ENCODE measurements at places on chromosomes 4 and X. TPM values are rescaled to one million over a fixed set of nuclear protein-coding genes. Genes with fewer than 3 reads are reported as not detected.
A peak's percentile ranks its signal among the peaks of the same experiment; 100 is the strongest.

- H3K4me3 ChIP-seq: no peak overlapping the region
- no peak for DNase-seq
- H3K36me3 ChIP-seq: no peaks in the 10 kb centered on the region
Observed at GRCh38 chr4:83022724-83023450, 12.1 kb upstream of the COPS4 start.

DNA sequence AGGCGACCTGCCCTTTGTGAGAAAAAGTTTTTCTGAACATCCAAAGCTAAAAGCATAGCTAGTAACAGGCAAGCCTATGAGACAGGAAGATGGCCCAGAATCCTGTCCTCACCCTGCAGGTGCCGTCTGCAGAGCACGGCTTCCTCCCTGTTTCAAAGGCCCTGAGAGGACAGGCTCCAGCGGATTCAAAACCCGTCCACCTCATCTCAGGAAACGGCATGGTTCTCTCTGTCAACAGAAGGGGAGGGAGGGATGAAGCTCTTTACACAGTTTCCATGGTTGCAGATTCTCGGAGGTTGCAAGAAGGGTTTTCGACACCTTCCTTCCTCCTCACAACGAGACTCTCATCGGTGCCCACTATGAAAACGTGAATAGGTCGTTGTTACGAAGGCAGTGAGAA, 8.3 kb downstream of the PPP2R3B start:
- DNase-seq: peak; percentile 51
- H3K27me3 ChIP-seq: peaks cover 16% of the 10 kb centered on the region
- no peaks in the 10 kb centered on the region for H3K36me3 ChIP-seq
- peaks cover 27% of the 10 kb centered on the region for H3K4me1 ChIP-seq

GRCh38 chr4:54213761-54214160, 15.3 kb upstream of the PDGFRA start:
- H3K4me1 ChIP-seq: peaks cover 3% of the 10 kb centered on the region
- peaks cover 25% of the 10 kb centered on the region for H3K27me3 ChIP-seq
- H3K27ac ChIP-seq: no peak overlapping the region
- no peak for DNase-seq

DNA sequence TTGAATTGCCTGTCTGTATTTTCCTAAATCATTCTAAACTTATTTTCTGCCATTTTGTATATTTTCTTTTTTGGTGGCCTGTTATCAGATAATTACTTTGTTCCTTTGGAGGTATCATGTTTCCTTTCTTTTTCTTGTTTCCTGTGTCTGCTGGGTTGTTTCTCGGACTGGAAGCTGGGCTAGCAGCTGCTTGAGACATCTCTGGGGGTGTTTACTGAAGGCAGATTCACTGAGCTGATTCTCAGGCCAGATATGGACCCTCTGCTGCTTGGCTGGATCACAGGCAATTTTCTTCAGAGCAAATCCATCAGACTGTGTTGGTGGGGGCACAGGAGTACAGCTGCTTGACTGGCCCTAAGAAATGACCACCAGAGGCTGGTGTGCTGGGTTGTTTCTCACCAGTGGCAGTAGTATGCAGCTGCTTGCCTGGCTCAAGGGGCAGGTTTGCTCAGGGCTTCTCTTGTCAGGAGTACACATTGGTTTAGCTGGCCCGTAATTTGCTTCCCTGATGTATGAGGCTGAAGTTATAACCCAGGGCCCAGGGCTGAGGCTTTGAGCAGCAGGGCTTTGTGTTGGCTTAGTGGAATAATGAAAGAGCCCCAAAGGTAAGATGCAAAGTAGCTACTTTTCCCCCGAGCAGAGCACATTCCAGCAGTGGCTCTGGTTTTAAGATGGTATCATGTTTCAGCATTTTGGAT, 680.6 kb downstream of the TECRL start:
- H3K36me3 ChIP-seq: no peaks in the 10 kb centered on the region
- H3K27ac ChIP-seq: no peak overlapping the region
- H3K4me1 ChIP-seq: no peaks in the 10 kb centered on the region
- no peak overlapping the region for H3K4me3 ChIP-seq

GRCh38 chr4:139144161-139144859, 32.7 kb downstream of the ELF2 start:
- peaks cover 2% of the 10 kb centered on the region for H3K36me3 ChIP-seq
- H3K27me3 ChIP-seq: no peaks in the 10 kb centered on the region
- DNase-seq: no peak

- H3K27me3 ChIP-seq: peaks cover 6% of the 10 kb centered on the region
- peaks cover 46% of the 10 kb centered on the region for H3K36me3 ChIP-seq
- peak overlapping the region; percentile 99 for H3K27ac ChIP-seq
- DNase-seq: peak; percentile 42
- H3K4me3 ChIP-seq: peak overlapping the region; percentile 92
- H3K4me1 ChIP-seq: peaks cover 13% of the 10 kb centered on the region
Observed at GRCh38 chr4:173333658-173334084, 487 bp downstream of the HMGB2 start.

Gene GPRASP1
- total RNA-seq: 3.0 TPM

- H3K4me3 ChIP-seq: no peak overlapping the region
- H3K4me1 ChIP-seq: no peaks in the 10 kb centered on the region
- H3K36me3 ChIP-seq: no peaks in the 10 kb centered on the region
- DNase-seq: no peak
- H3K27ac ChIP-seq: no peak overlapping the region
- H3K27me3 ChIP-seq: no peaks in the 10 kb centered on the region
Observed at GRCh38 chr4:56307423-56307822, 79.9 kb downstream of the AASDH start.

DNA sequence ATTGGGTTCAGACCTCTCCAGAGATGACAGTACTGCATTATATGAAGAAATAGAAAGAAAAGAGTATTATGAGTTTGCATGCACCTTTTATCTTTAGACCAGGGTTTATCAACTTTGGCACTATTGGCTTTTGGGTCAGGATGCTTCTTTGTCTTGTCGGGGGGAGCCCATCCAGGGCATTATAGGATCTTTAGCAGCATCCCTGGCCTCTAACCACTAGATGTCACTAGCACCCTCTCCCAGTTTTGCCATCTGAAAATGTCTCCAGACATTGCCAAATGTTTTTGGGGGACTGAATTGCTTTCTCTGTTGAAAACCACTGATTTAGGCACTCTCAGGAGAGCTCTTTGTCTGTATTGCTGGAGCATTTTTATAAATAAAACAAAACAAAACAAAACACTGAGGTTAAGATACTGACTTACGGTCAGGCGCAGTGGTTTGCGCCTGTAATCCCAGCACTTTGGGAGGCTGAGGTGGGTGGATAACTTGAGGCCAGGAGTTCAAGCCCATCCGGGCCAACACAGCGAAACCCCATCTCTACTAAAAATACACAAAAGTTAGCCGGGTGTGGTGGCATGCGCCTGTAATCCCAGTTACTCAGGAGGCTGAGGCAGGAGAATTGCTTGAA, 23.6 kb downstream of the CA5B start:
- peaks cover 6% of the 10 kb centered on the region for H3K36me3 ChIP-seq
- no peaks in the 10 kb centered on the region for H3K27me3 ChIP-seq
- H3K27ac ChIP-seq: no peak overlapping the region
- H3K4me3 ChIP-seq: no peak overlapping the region
- H3K4me1 ChIP-seq: peaks cover 35% of the 10 kb centered on the region

DNA sequence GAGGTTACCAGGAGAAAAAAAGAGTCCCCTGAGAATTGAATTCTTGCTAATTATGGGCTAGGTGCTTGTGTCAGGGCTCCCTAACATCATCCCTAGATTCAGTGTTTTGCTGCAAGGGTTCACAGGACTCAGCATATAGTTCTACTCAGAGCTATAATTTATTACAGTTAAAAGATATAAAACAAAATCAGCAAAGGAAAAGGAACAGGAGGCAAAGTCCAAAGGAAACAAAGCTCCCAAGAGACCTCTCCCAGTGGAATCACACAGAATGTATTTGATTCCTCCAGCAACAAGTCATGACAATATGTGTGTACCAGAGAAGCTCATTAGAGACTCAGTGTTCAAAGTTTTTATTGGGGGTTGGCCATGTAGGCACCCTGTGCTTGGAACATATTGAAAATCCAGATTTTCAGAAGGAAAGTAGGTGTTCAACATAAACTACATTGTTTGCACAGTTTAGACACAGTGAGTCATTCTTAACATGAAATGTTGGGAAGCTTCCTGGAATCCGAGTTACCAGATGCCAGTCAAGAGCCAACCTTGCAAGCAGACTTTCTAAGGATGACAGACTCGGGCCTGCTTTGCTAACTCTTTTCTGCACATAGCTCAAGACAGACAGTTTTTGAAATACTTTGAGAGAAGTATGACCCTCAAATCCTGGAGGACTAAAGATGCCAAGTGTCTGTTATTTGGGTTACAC, 311.3 kb upstream of the EMCN start:
- H3K27me3 ChIP-seq: no peaks in the 10 kb centered on the region
- no peak overlapping the region for H3K4me3 ChIP-seq
- no peak overlapping the region for H3K27ac ChIP-seq

- H3K27me3 ChIP-seq: no peaks in the 10 kb centered on the region
- no peak for DNase-seq
- H3K4me1 ChIP-seq: no peaks in the 10 kb centered on the region
- H3K27ac ChIP-seq: no peak overlapping the region
Observed at GRCh38 chr4:101762025-101762424, 28.5 kb upstream of the BANK1 start.

- no peak overlapping the region for H3K27ac ChIP-seq
- no peak for DNase-seq
- no peaks in the 10 kb centered on the region for H3K36me3 ChIP-seq
- no peaks in the 10 kb centered on the region for H3K27me3 ChIP-seq
- H3K4me3 ChIP-seq: no peak overlapping the region
- no peaks in the 10 kb centered on the region for H3K4me1 ChIP-seq
Observed at GRCh38 chrX:67346225-67346624, 197.6 kb upstream of the AR start.

DNA sequence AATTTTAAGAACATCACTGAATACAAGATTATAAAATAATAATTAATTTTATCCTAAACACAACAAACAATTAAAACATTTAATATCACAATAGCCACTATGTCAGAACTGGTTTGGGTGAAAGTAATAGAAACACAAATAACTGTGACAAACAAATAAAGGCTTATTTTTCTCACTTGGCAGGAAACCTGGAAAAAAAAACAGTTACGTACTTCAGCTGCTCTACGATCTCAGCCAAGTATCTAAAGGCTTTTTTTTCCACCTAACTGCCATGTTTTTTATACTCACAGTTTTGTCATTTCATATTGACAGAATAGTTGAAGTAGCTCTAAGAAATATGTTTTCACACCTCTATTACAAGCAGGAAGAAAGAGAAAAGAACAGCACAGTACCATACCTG, 284.8 kb upstream of the INTU start:
- H3K27ac ChIP-seq: no peak overlapping the region
- no peaks in the 10 kb centered on the region for H3K4me1 ChIP-seq
- no peaks in the 10 kb centered on the region for H3K27me3 ChIP-seq
- H3K4me3 ChIP-seq: no peak overlapping the region

GRCh38 chr4:149999485-150000074, 78.7 kb upstream of the DCLK2 start:
- H3K36me3 ChIP-seq: no peaks in the 10 kb centered on the region
- DNase-seq: no peak
- no peak overlapping the region for H3K4me3 ChIP-seq
- H3K4me1 ChIP-seq: no peaks in the 10 kb centered on the region

GRCh38 chr4:185837415-185838103, 25.6 kb upstream of the SORBS2 start:
- no peak for DNase-seq
- H3K4me1 ChIP-seq: no peaks in the 10 kb centered on the region
- H3K27me3 ChIP-seq: no peaks in the 10 kb centered on the region

- no peak overlapping the region for H3K27ac ChIP-seq
- H3K36me3 ChIP-seq: no peaks in the 10 kb centered on the region
- no peaks in the 10 kb centered on the region for H3K4me1 ChIP-seq
- H3K27me3 ChIP-seq: peaks cover 4% of the 10 kb centered on the region
- DNase-seq: peak; percentile 5
Observed at GRCh38 chr4:169311643-169312365, 41.0 kb upstream of the SH3RF1 start.

DNA sequence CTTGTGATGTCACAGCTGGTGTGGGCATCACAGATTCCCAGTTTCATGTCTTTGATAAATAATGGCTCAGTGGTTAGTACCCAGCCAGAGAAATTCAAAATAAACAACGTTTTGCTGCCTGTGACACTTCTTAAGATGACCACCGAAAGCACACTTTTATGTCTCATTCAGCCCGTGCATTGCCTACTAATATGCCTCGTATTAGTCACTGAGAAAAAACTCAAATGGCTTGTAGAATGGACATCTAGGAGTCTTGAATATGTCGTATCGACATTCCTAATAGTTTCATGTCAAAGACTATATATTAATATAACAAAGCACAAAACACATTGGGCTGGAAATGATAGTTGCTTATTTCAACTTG, 103.9 kb upstream of the FAT1 start:
- no peaks in the 10 kb centered on the region for H3K4me1 ChIP-seq
- no peak overlapping the region for H3K27ac ChIP-seq
- no peak overlapping the region for H3K4me3 ChIP-seq
- H3K27me3 ChIP-seq: no peaks in the 10 kb centered on the region

- H3K27me3 ChIP-seq: no peaks in the 10 kb centered on the region
- no peak overlapping the region for H3K27ac ChIP-seq
- H3K4me3 ChIP-seq: no peak overlapping the region
- no peaks in the 10 kb centered on the region for H3K36me3 ChIP-seq
Observed at GRCh38 chrX:44157858-44158257, 184.7 kb upstream of the NDP start.

DNA sequence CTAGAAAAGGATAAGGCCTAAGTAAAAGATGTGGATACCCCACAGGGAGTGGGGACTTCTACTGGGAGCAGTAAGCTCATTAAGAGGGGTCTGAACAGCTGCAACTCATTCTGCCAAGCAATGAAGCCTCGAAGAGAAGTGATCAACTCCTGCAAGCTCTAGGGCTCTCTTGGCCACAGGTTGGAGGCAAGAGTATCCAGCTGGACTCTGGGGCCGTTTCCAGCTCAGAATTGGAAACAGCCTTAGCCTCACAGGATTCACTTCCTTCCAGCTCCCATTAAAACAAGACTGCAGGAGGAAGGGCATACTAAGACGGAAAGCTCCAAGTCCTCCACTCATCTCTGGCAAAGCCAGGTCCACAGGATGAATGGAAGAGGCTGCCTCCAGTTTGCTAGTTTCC, 126.3 kb downstream of the ATG4A start:
- H3K27ac ChIP-seq: no peak overlapping the region
- H3K4me1 ChIP-seq: no peaks in the 10 kb centered on the region
- H3K36me3 ChIP-seq: no peaks in the 10 kb centered on the region
- no peak for DNase-seq
- H3K27me3 ChIP-seq: no peaks in the 10 kb centered on the region
- H3K4me3 ChIP-seq: no peak overlapping the region

DNA sequence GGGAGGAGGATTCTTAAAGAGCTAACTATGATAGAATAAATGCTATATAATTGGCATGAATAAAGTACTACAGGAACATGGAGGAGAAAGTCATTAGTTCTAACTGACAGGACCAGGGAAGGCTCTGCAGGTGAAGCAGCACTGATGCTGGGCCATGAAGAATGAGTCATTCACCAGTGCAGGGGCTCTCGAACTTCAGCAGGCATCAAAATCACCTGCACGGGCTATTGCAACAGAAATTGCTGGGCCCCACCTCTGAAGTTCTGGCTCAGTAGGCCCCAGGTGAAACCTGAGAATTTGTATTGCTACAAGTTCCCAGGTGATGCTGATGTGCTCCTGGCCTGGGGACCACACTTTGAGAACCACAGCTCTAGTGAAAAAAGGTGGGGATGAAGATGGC, 33.7 kb downstream of the TMEM150C start:
- DNase-seq: no peak
- H3K4me1 ChIP-seq: no peaks in the 10 kb centered on the region
- H3K36me3 ChIP-seq: no peaks in the 10 kb centered on the region
- H3K27me3 ChIP-seq: no peaks in the 10 kb centered on the region
- H3K27ac ChIP-seq: no peak overlapping the region
- H3K4me3 ChIP-seq: no peak overlapping the region

- no peaks in the 10 kb centered on the region for H3K27me3 ChIP-seq
- DNase-seq: no peak
- no peaks in the 10 kb centered on the region for H3K36me3 ChIP-seq
- H3K27ac ChIP-seq: no peak overlapping the region
Observed at GRCh38 chr4:151792530-151792929, 31.7 kb upstream of the GATB start.
